ENCODE measurements at places on chromosomes 7 and 10. TPM values are rescaled to one million over a fixed set of nuclear protein-coding genes. Genes with fewer than 3 reads are reported as not detected.

GRCh38 chr10:29839826-29840515 is 205.2 kb upstream of the SVIL start:
- no peak for DNase-seq

- no peak for DNase-seq
Measured at GRCh38 chr7:50717181-50717580, 65.5 kb downstream of the GRB10 start.

DNA sequence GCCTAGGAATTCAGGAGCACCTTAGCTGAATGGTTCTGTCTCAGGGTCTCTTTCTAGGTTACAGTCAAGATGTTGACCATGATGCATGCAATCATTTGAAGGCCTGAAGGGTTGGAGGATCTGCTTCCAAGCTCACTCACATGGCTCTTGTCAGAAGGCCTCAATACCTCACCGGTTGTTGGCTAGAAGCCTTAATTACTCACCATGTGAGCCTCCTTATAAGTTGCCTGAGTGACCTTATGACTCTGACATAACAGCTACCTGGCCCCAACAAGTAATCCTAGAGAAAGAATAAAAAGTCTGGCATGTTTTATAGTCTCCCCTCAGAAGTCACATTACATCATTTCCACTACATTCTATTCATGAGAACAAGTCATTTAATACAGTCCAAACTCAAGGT is 3.4 kb upstream of the C1GALT1 start:
- no peak for DNase-seq

- no peak for DNase-seq
Measured at GRCh38 chr7:85716353-85716752, 529.5 kb upstream of the SEMA3D start.

- no peak for DNase-seq
Measured at GRCh38 chr10:31866118-31866670, 62.4 kb downstream of the ARHGAP12 start.

Gene COL17A1
- 0.22 TPM for total RNA-seq

Gene SPDYE8
- not detected for total RNA-seq
